ENCODE measurements at places on chromosomes 1 and 21. TPM values are rescaled to one million over a fixed set of nuclear protein-coding genes. Genes with fewer than 3 reads are reported as not detected.

GRCh38 chr1:194640322-194640721 is 1453.9 kb upstream of the B3GALT2 start:
- H3K27me3 ChIP-seq = no peaks in the 10 kb centered on the region
- H3K36me3 ChIP-seq = no peaks in the 10 kb centered on the region
- H3K4me1 ChIP-seq = no peaks in the 10 kb centered on the region
- H3K4me3 ChIP-seq = no peak overlapping the region
- no peak overlapping the region for H3K27ac ChIP-seq

The GJA5 gene
- total RNA-seq = 0.70 TPM

The GREM2 gene
- total RNA-seq = 3.9 TPM

GRCh38 chr1:1100296-1100695 is 15.6 kb downstream of the C1orf159 start:
- DNase-seq = no peak
- H3K27me3 ChIP-seq = no peaks in the 10 kb centered on the region
- H3K4me3 ChIP-seq = no peak overlapping the region
- H3K4me1 ChIP-seq = no peaks in the 10 kb centered on the region
- H3K27ac ChIP-seq = no peak overlapping the region

DNA sequence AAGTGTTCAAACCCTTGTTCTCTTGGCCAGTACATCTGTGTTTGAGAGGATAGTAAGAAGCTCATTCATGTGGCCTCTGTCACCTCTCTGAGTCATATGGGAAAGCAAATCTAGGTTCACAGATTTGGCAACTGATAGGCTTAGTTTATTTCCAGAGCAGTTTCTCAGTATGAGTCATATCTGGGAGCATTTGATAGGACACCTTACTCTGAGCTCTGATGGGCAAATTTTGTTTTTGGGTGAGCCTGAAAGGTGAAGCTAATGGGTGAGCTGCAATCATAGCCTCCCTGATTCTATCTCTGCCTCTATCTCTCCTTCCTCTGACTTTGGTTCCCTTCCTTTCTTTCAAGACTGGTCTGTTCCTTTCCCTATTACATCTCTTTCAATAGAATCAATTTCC is 134.4 kb downstream of the S1PR1 start:
- no peak for DNase-seq
- no peaks in the 10 kb centered on the region for H3K27me3 ChIP-seq
- H3K4me1 ChIP-seq = no peaks in the 10 kb centered on the region
- H3K27ac ChIP-seq = no peak overlapping the region
- H3K36me3 ChIP-seq = no peaks in the 10 kb centered on the region
- H3K4me3 ChIP-seq = no peak overlapping the region

GRCh38 chr1:105678334-105678733 is 1378.1 kb upstream of the PRMT6 start:
- H3K36me3 ChIP-seq = no peaks in the 10 kb centered on the region
- no peak for DNase-seq
- H3K27ac ChIP-seq = no peak overlapping the region
- no peaks in the 10 kb centered on the region for H3K27me3 ChIP-seq
- H3K4me1 ChIP-seq = no peaks in the 10 kb centered on the region

- H3K27me3 ChIP-seq = no peaks in the 10 kb centered on the region
- H3K4me1 ChIP-seq = no peaks in the 10 kb centered on the region
- H3K4me3 ChIP-seq = no peak overlapping the region
- H3K36me3 ChIP-seq = no peaks in the 10 kb centered on the region
- DNase-seq = no peak
These were observed 24.9 kb upstream of the KIAA1614 start for GRCh38 chr1:180887841-180888240.

- H3K36me3 ChIP-seq = no peaks in the 10 kb centered on the region
- no peak overlapping the region for H3K27ac ChIP-seq
- peak; percentile 86 for DNase-seq
- no peaks in the 10 kb centered on the region for H3K27me3 ChIP-seq
- H3K4me3 ChIP-seq = no peak overlapping the region
These were observed 2.7 kb upstream of the PSMD4 start for GRCh38 chr1:151251656-151252470.

GRCh38 chr1:160954158-160955104 is at the start of gene ITLN2:
ITLN2 (minus strand) TSS chr1:160954809; CDS start chr1:160954741, 68 bp downstream.
- no peaks in the 10 kb centered on the region for H3K4me1 ChIP-seq
- H3K27me3 ChIP-seq = no peaks in the 10 kb centered on the region
- no peaks in the 10 kb centered on the region for H3K36me3 ChIP-seq
- DNase-seq = peak; percentile 77
- H3K27ac ChIP-seq = no peak within 1 kb of the TSS

GRCh38 chr1:159889821-159890252 is 10.1 kb downstream of the CFAP45 start:
- no peak for DNase-seq
- no peak overlapping the region for H3K4me3 ChIP-seq
- no peaks in the 10 kb centered on the region for H3K36me3 ChIP-seq
- no peaks in the 10 kb centered on the region for H3K4me1 ChIP-seq
- peak overlapping the region; percentile 47 for H3K27ac ChIP-seq

The HES3 gene
- total RNA-seq = not detected

- no peak for DNase-seq
- peaks cover 17% of the 10 kb centered on the region for H3K4me1 ChIP-seq
- no peak overlapping the region for H3K4me3 ChIP-seq
- no peak overlapping the region for H3K27ac ChIP-seq
- no peaks in the 10 kb centered on the region for H3K36me3 ChIP-seq
These were observed 23.6 kb upstream of the TBX15 start for GRCh38 chr1:119011706-119012105.

DNA sequence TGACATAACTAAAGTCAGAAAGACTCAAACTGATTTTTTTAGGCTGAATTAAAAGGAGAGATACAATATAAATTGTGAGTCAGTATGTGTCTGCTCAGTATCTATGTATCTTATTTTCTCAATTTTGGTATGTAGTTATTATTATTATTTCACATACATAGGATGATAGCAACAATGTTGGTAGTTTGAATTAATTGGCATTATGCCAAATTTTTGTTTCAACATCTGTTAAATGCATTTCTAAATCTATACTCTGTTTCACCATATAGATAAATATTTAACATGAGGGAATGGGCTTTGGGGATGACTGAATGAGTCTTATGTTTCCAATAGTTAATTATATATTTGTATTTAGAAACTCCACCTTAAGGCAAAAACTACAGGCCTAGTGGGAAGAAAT is 12.6 kb upstream of the HMCN1 start:
- no peaks in the 10 kb centered on the region for H3K4me1 ChIP-seq
- no peak overlapping the region for H3K4me3 ChIP-seq
- no peaks in the 10 kb centered on the region for H3K36me3 ChIP-seq
- no peak for DNase-seq

The KLHDC7A gene
- 0.38 TPM for total RNA-seq

GRCh38 chr1:153348511-153349362 is at the start of gene PGLYRP4:
PGLYRP4 (minus strand) TSS chr1:153348841; CDS start chr1:153347932, 909 bp downstream.
- no peaks in the 10 kb centered on the region for H3K36me3 ChIP-seq
- no peak within 1 kb of the TSS for H3K27ac ChIP-seq
- H3K4me3 ChIP-seq = no peak within 1 kb of the TSS
- peaks cover 12% of the 10 kb centered on the region for H3K4me1 ChIP-seq
- no peak for DNase-seq

- no peaks in the 10 kb centered on the region for H3K27me3 ChIP-seq
- H3K36me3 ChIP-seq = no peaks in the 10 kb centered on the region
These were observed 196.1 kb downstream of the KCNH1 start for GRCh38 chr1:210937846-210938245.

All from Peyer's patch (tissue), 4 donors.